ENCODE measurements at places on chromosomes 1 and 21. TPM values are rescaled to one million over a fixed set of nuclear protein-coding genes. Genes with fewer than 3 reads are reported as not detected.

RSPO1 gene
- total RNA-seq, result not detected

LCE2B gene
- total RNA-seq, result not detected

RGS1 gene
- total RNA-seq, result 38.5 TPM

NUF2 gene
- total RNA-seq, result 33.7 TPM

DNA sequence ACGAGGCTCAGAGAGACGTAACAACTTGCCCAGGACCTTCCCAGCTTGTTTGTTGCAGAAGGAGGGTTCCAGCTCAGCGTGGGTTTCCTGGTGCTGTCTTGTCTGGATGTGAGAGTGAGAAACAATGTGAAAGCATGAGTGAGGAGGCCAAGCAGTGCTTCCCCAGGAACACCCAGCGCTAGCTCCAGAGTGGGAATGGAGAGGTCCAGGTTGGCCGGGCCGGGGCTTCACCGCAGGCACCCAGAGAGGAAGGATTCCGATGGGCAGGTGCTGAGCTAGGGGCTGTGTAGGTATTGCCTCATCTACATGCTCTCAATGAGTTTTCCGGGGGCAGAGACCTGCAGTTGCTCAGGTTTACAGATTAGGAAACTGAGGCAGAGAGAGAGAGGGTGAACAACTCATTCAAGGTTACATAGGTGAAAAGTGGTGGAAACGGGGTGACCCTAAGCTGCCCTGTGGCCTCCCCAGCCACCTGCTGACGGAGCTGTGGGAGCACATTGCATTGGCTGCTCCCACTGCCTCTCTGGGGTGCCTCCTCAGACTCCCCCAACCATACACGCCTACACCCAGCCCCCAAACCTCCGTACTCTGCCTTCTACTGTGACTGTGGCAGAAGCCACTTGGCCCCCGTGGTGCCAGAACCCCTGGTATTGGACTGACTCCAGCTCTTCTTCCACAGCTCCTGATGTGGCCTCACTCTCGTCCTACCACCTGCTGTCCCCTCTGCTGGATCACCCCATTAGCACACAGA is 51.2 kb downstream of the B3GALT5 start:
- no peak for DNase-seq

DNA sequence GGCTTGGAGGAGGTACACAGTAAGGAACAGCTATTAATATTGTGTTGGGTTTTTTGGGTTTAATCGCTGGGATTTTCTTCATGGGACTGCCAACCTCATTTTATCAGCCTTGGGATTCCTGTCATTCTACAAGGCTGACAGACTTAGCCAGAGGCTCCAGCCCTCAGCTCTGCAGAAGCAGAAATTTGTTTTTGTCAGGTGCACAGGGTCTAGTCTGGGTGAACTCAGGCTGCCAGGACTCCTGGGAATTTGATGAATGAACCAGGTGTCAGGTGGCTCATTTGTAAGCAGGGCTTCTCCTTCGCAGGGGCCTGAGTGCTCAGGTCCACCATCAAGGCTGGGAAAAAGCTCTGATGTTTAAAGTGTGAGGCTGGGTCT is 11.5 kb upstream of the ZNF362 start:
- no peak for DNase-seq

DNA sequence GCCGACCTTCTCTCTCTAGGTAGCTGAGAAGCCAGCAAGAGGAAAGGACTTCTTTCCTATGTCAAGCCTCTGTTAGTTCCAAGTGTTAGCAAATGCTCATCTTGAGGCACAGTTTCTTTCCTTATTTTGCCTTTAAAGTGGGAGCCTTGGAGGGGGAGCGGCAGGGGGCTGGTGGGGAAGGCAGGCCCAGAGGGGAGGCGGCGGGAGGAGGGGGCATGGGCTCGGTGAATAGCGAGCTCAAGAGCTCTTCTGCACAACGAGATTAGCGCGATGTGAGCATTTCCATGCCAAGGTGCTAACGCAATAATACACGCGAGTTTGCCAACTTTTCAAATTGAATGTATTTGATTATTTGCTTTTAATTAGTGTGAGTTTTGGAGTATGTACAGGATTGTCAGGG is 372.6 kb downstream of the RPS6KC1 start:
- no peak for DNase-seq

- no peak for DNase-seq
Measured at GRCh38 chr1:195466639-195467038, 1141.6 kb downstream of the KCNT2 start.

DNA sequence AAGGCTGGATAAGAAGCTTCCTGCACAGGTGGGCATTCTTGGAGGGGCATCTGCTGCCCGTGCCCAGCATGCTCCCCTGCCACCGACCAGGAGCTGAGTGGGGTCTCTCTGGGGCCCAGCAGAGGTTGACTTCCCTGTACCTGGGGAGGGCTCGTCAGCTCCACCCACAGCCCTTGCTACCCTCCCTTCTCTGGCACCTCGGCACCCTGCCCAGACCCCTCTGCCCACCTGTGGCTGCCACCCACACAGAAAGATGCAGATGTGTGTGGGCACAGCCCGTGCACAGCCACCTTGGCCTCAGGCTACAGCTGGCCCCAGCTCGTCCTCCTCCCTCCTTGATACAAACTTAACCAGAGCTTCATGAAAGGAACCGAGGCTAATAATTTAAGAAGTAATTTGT is 241.2 kb upstream of the VAMP3 start:
- DNase-seq, result no peak

- DNase-seq, result no peak
Measured at GRCh38 chr1:107648071-107648470, 316.9 kb downstream of the VAV3 start.

- no peak for DNase-seq
Measured at GRCh38 chr1:35663434-35663833, 22.1 kb upstream of the PSMB2 start.

DNA sequence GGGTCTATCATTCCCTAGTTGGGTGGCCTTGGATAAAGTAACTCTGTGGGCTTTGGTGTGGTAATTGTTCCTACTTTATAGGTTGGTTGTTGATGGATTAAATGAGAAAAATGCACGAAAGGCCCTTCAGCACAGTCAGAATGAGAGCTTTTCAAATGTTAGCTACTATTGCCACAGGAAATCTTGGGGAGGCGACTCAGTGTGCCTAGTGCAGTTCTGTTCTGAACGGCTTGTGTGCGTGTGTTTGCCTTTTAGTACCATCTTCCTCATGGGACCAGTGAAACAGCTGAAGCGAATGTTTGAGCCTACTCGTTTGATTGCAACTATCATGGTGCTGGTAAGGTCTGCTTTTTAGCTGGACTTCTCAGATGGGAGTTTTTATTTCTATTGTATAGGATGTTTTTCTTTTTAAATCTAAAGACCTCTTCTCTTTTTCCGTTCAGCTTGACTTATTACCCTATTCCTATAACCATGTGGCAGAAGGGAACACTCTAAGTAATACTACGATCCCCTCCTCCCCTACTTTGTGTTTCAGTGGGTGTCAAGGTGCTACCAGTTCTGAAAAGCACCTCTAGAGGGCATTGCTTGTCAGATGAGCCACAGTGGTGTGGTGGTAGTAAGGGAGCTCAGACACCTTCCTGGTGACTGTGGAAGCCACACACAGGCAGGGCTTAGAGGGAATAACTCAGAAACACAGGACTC is 9.2 kb downstream of the SFT2D2 start:
- DNase-seq, result no peak

- DNase-seq, result no peak
Measured at GRCh38 chr1:193929374-193930033, 743.1 kb upstream of the B3GALT2 start.

DNA sequence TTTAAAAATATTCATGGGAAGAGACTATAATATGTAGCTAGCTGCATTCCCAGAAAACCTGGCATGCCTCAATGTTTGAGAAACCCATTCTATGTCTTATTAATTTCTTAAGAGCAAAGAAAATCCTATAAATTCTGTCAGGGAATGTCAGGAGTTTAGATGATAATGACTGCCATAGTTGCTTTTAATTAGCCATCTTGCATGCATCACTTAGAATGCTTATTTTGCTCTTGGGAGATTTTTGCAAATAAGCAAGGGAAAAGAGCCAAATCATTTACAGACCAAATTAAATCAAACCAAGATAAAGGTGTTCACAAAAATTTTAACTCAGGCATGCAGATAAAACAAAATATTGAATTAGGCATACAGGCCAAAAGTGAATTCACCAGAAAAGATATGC is 152.8 kb downstream of the FASLG start:
- DNase-seq, result no peak

- no peak for DNase-seq
Measured at GRCh38 chr1:229803626-229804217, 177.7 kb downstream of the URB2 start.

DNA sequence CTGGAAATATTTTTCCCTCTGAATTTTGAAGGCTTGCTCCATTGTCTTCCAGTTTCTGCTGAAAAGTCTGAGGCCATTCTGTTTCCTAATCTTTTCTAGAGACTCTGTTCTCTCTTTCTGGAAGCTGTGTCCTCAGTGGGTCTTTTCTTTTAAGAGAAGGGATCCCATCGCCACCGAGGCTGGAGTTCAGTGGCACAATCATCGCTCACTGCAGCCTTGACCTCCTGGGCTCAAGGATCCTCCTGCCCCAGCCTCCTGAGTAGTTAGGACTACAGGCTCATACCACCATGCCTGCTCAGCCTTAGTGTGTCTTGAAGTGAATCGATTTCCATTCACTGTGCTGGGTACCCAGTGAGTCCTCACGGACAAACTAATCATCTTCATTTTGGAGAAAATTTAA is 9.6 kb upstream of the LRP8 start:
- no peak for DNase-seq

- DNase-seq, result no peak
Measured at GRCh38 chr21:37665230-37666024, 250.8 kb downstream of the KCNJ6 start.

- DNase-seq, result no peak
Measured at GRCh38 chr1:92476071-92476631, 10.6 kb downstream of the GFI1 start.

GRCh38 chr1:231899713-231900435 is 273.3 kb downstream of the DISC1 start:
- no peak for DNase-seq

Measured in GM12878 (cell line).